ENCODE measurements at places on chromosomes 13 and 19. TPM values are rescaled to one million over a fixed set of nuclear protein-coding genes. Genes with fewer than 3 reads are reported as not detected.
A peak's percentile ranks its signal among the peaks of the same experiment; 100 is the strongest.

DNA sequence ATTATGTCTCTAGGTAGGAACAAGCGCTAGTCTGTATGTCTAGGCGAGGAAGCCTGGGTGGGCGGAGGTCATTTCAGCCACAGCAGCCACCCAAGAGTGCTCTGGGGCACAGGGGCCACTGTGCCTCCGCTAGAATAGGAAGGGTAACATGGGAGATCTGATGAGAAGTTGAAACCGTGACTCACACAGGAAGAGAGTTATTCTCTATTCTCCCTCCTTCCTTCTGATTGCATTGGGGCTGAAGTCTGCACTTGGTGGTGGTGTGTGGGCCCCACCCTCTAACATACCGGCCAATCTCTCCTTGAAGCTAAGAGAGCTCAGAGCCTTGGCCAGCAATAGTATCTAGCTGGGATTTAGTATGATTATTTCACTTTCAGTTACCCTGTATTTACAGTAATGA, 20.3 kb upstream of the GGACT start:
- no peak for DNase-seq

DNA sequence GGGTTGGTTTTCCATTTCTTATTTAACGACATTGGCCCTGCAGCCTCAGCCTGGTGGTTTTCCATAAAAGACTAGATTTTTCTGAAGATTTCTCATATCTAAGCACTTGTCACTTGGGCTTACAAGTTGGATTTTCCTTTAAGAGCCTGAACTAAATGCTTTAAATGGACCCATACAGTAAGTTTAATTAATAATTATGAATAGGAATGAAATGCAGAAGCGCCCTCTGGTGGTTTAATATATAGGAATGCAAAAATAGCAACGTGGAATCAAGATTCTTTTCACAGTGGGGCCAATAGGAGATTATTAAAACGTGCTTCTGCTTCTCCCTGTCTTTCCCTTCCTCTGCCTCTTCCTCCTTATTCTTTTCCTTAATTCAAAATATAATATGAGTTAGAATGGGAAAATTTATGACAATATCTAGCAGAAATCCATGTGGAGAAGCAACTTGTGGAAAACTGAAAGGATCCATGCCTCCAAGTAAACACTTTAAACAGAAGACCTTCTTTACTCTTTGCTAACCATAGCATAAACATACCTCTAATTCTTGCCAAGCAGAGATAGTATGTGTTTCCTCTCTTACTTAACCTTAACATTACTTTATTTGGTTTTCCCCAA, 324.0 kb downstream of the GPC5 start:
- no peak for DNase-seq

DNA sequence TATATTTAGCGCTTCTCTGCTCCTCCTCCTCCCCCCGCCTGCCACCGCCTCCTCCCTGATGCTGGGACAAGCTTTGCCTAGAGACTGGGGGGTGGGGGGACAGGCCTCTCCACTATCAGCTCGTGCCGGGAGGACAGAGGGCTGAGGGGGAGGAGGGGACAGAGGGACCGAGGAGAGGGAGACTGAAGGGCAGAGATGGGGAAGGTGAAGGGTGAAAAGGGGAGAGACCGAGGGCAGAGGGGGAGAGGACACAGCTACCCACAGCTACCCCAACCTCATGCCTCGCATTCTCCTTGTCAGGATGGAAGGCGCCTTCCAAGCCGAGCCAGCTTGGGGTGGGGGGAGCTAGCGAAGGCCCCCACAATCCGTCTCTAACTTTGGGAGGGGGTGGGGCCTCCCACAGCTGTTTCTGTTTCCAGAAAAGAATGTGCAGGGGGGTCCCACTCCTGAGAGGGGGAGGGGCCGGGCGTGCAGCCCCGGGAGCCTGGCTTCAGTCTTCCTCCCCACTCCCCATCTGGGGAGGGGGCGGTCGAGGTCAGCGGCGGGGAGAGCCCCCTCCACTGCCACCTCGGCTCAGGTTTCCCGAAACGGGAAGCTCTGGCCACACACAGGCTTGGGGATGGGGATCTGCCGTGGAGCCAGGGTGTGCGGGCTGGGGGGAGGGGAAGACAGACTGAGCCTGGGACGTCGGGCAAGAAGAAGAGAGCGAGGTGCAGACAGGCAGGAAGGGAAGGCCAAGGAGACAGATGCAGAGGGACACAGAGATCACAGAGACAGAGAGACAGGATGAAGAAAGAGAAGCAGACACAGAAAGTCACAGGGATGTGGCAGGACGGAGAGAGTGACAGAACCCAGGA, 1.6 kb downstream of the DACT3 start:
- no peak for DNase-seq

GRCh38 chr13:44236370-44236769, 137.3 kb upstream of the SERP2 start:
- DNase-seq = no peak

- no peak for DNase-seq
Measured at GRCh38 chr19:17846146-17846545, 1.6 kb downstream of the JAK3 start.

DNA sequence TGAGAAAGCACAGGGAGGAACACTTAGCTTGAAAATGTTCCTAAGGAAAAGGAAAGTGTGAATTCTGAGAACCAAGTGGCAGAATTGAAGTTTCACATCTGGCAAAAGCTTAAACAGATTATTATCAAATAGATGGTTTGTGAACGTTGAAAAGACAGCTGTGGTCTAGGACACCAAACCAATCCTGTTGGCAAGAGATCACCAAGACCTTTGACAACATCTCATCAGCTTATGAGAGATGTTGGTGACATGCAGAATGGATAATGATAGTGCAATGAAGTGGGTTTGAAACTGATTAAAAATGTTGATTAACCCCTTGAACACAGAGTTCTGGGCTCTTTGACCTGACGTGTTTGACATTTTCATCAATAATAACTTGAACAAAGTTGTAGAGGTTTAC, 74.6 kb upstream of the GPR183 start:
- no peak for DNase-seq

DNA sequence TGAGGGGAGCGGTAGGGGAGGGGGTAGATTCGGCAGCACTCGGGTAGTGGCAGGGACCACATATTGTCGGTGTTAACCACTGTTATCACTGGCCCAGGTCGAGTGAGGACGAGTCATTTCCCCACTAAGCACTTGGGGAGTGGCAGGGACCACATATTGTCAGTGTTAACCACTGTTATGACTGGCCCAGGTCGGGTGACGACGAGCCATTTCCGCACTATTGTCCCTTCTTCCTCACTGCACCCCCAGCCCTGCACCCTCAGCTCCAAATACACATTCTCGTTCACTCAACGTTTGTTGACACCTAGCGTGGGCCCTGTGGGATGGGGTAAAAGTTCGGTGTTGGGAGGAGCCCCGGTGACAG, 467 bp upstream of the CLN5 start:
- no peak for DNase-seq

DNA sequence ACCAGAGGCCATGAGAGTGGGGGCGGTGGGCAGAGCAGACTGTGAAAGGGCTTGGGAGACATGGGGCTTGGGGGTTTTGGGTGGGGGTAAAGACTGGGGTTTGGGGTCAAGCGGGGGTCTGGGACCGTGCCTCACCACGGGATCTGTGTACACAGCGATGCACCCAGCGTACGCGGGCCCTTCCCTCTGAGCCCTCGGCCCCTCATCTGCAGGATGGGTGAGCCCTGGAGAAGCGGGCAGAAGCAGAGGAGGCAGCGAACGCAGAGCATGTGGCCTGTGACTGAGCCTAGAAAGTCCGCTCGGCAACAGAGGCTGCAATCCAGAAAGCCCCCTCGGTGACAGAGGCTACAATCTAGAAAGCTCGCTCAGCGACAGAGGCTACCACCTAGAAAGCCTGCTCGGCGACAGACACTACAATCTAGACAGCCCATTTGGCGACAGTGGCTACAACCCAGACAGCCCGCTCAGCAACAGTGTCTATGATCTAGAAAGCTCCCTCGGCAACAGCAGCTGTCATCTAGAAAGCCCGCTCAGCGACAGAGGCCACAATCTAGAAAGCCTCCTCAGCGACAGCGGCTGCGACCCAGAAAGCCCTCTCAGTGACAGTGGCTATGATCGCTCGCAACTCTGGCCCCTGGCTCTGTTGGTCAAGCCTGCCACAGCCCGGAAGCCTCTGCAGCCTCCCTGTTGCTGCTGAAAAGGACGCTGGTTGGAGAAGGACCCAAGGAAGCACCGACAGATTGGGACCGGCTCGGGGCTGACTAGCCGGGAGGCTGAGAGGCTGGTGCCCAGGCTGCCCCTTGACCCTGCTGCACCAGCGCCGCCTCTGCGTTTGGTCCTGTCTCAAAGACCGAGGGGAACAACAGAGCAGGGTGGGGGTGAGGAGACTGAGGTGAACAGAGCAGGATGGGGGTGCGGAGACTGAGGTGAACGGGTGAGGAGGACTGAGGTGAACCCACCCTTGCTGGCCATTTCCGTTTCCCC, 68.6 kb downstream of the SPACA7 start:
- DNase-seq = peak; percentile 67

DNA sequence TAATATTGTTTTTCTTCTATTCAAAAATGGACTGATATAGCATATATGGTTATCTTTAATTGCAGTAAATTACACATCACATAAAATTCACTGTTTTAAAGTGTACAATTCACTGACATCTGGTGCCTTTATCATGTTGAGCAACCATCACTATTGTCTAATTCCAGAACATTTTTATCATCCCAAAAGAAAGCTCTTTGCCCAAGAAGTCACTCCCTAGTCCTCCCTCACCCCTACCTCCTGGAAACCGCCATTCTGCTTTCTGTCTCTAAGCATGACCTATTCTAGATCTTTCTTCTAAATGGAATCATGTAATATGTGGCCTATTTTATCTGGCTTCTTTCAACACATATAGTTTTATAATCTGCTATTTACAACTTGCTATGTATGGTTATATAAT, 525.6 kb downstream of the DCT start:
- no peak for DNase-seq

The CADM4 gene
- total RNA-seq = 5.7 TPM

The FGF21 gene
- total RNA-seq = not detected

The KLF2 gene
- total RNA-seq = 44.6 TPM

The KASH5 gene
- not detected for total RNA-seq

The CEACAM18 gene
- total RNA-seq = not detected
